ENCODE measurements at places on chromosomes 1 and 21.

DNA sequence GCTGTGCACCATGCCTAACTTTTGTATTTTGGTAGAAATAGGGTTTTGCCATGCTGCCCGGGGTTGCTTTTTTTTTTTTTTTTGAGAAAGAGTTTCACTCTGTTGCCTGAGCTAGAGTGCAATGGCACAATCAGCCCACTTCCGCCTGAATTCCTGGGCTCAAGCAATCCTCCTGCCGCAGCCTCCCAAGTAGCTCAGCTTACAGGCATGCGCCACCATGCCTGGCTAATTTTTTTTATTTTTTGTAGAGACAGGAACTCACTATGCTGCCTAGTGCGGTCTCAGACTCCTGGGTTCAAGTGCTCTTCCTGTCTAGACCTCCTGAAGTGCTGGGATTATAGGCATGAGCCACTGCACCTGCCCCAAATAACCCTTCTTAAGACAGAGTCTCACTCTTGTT lies 153.5 kb downstream of the SLC45A1 start:
- no peak for DNase-seq

- DNase-seq = no peak
These were observed 43.1 kb upstream of the BCL10 start for GRCh38 chr1:85319491-85319890.

- DNase-seq = no peak
These were observed 70.8 kb downstream of the PLPP3 start for GRCh38 chr1:56508523-56508983.

GRCh38 chr21:23542097-23542496 lies 2065.2 kb downstream of the MRPL39 start:
- no peak for DNase-seq

DNA sequence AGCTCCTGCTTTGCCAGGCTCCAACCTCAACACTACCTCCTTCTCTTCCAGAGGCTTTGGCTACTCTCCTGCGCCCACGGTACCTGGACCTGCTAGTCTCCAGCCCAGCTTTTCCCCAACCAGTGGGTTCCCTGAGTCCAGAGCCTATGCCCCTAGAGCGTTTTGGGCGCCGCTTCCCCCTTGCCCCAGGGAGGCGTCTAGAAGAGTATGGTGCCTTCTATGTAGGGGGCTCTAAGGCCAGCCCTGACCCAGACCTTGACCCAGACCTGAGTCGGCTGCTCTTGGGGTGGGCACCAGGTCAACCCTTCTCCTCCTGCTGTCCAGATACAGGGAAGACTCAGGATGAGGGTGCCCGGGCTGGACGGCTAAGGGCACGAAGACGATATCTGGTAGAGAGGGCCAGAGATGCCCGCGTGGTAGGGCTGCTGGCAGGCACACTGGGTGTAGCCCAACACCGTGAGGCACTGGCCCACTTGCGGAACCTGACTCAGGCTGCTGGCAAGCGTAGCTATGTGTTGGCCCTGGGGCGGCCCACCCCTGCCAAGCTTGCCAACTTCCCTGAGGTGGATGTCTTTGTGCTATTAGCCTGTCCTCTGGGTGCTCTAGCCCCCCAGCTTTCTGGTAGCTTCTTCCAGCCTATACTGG lies 1.6 kb downstream of the DPH2 start:
- no peak for DNase-seq

DNA sequence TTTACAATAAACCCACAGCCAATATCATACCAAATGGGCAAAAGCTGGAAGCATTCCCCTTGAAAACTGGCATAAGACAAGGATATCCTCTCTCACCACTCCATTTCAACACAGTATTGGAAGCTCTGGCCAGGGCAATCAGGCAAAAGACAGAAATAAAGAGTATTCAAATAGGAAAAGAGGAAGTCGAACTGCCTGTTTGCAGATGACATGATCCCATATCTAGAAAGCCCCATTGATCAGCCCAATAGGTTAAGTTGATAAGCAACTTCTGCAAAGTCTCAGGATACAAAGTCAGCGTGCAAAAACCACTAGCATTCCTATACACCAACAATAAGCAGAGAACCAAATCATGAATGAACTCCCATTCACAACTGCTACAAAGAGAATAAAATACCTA lies 235.5 kb downstream of the DPYD start:
- DNase-seq = no peak

- no peak for DNase-seq
These were observed 6.0 kb downstream of the AKNAD1 start for GRCh38 chr1:108850929-108851328.

GRCh38 chr1:159197561-159198557 lies 6.8 kb upstream of the ACKR1 start:
- peak; percentile 71 for DNase-seq

All from thymus (tissue), 14 donors.